Sigmoid colon (tissue), 7 donors: ENCODE measurements at places on chromosomes 11 and 22. TPM values are rescaled to one million over a fixed set of nuclear protein-coding genes. Genes with fewer than 3 reads are reported as not detected.

The CSRP3 gene
- not detected for total RNA-seq

DNA sequence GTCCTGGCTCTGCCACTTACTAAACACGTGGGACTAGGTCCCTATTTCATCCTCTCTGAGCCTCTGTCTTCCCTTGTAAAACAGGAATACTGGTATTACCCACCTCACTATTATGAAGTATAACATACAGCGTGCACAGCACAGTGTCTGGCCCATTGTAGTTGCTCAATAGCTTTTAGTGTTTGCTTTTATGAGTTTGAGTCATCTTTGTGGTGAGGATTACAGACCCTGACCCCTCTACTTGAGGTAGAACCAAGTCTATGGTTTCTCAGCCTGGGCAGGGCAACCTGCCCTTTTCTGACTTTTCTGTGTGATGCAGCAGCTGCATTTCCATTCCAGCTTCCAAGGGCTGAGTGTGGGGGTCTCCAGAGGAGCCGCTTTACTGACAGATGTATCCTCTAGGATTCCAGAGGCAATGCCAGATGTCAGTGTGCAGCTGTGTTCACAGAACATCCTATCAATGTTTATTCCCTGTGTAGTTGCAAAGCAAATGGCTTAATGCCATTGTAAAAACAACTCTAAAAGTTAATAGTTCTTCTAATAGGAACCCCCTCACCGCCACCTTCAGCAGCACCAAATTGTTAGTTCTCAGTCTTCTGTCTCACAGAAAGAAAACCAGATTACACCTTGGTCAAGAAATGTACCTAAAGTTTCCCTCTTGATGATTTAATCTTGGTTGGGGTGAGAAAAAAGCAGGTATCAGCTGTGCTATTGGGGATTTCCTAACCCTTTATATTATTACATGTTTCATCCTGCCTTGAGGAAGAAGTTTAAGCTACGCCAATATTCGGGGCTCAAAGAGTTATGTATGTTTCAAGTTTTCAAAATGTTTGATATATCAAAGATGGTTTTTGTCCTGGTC lies 16.8 kb downstream of the PRR5L start:
- DNase-seq, result no peak
- H3K27ac ChIP-seq, result no peak overlapping the region
- no peaks in the 10 kb centered on the region for H3K4me1 ChIP-seq
- H3K4me3 ChIP-seq, result no peak overlapping the region
- no peaks in the 10 kb centered on the region for H3K27me3 ChIP-seq
- no peaks in the 10 kb centered on the region for H3K36me3 ChIP-seq

GRCh38 chr11:115444542-115444941 lies 59.7 kb downstream of the CADM1 start:
- H3K27ac ChIP-seq, result no peak overlapping the region
- no peaks in the 10 kb centered on the region for H3K36me3 ChIP-seq
- H3K4me3 ChIP-seq, result no peak overlapping the region
- DNase-seq, result no peak
- H3K27me3 ChIP-seq, result no peaks in the 10 kb centered on the region

- no peaks in the 10 kb centered on the region for H3K36me3 ChIP-seq
- no peaks in the 10 kb centered on the region for H3K27me3 ChIP-seq
- H3K27ac ChIP-seq, result no peak overlapping the region
- DNase-seq, result no peak
Measured at GRCh38 chr11:30504468-30504867, 81.7 kb downstream of the MPPED2 start.

GRCh38 chr22:43743131-43743530 lies 69.0 kb downstream of the EFCAB6 start:
- H3K27ac ChIP-seq, result no peak overlapping the region
- H3K4me3 ChIP-seq, result no peak overlapping the region
- H3K4me1 ChIP-seq, result no peaks in the 10 kb centered on the region

GRCh38 chr11:20156876-20157613 lies 3.2 kb downstream of the DBX1 start:
- H3K36me3 ChIP-seq, result no peaks in the 10 kb centered on the region
- no peaks in the 10 kb centered on the region for H3K4me1 ChIP-seq
- no peak overlapping the region for H3K27ac ChIP-seq
- peaks cover 88% of the 10 kb centered on the region for H3K27me3 ChIP-seq
- no peak overlapping the region for H3K4me3 ChIP-seq
- no peak for DNase-seq

GRCh38 chr22:45670981-45671782 lies 452 bp upstream of the ATXN10 start:
- no peaks in the 10 kb centered on the region for H3K4me1 ChIP-seq
- DNase-seq, result peak; percentile 73
- no peaks in the 10 kb centered on the region for H3K36me3 ChIP-seq
- peak overlapping the region; percentile 85 for H3K4me3 ChIP-seq
- peak overlapping the region; percentile 87 for H3K27ac ChIP-seq
- H3K27me3 ChIP-seq, result no peaks in the 10 kb centered on the region

DNA sequence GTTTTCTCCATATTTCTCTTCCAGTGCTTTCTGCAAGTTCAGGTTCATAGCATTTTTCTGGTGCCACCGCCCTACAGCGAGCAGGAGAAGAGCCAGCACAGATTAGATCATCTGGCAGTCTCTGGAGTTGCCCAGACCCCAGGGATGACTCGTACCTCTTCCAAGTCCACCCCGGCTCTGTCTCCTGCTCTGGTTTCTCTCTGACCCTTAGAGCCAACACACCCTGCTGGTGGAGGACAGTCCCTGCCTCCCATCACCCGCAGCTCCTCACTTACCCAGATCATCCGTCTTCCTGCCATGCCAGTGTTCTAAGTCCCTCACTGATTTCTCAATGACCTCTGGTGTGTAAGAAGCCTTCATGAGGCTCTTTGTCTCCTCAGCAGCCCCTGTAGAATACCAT lies 28.0 kb downstream of the TST start:
- H3K4me3 ChIP-seq, result no peak overlapping the region
- no peaks in the 10 kb centered on the region for H3K27me3 ChIP-seq
- no peaks in the 10 kb centered on the region for H3K36me3 ChIP-seq
- DNase-seq, result no peak
- no peak overlapping the region for H3K27ac ChIP-seq
- no peaks in the 10 kb centered on the region for H3K4me1 ChIP-seq

The SMIM35 gene
- total RNA-seq, result not detected
